Activated naive CD4-positive, alpha-beta T cell treated with anti-CD3 and anti-CD28 coated beads for 36 hours (primary cell): ENCODE measurements at places on chromosomes 13 and 19. TPM values are rescaled to one million over a fixed set of nuclear protein-coding genes. Genes with fewer than 3 reads are reported as not detected.

SERP2 gene
- 0.64 TPM for total RNA-seq

GPR4 gene
- total RNA-seq: not detected

TMPRSS9 gene
- not detected for total RNA-seq

AZU1 gene
- total RNA-seq: not detected

ZNF724 gene
- 13.3 TPM for total RNA-seq

MEDAG gene
- not detected for total RNA-seq

CGB8 gene
- total RNA-seq: not detected

HRC gene
- not detected for total RNA-seq

NPAS1 gene
- 0.21 TPM for total RNA-seq

ZNF681 gene
- total RNA-seq: 5.1 TPM

GRCh38 chr13:77810430-77810829 is 108.2 kb downstream of the EDNRB start:
- no peak overlapping the region for H3K27ac ChIP-seq
- peak; percentile 11 for DNase-seq
- peaks cover 4% of the 10 kb centered on the region for H3K4me1 ChIP-seq
- no peak overlapping the region for H3K4me3 ChIP-seq

DNA sequence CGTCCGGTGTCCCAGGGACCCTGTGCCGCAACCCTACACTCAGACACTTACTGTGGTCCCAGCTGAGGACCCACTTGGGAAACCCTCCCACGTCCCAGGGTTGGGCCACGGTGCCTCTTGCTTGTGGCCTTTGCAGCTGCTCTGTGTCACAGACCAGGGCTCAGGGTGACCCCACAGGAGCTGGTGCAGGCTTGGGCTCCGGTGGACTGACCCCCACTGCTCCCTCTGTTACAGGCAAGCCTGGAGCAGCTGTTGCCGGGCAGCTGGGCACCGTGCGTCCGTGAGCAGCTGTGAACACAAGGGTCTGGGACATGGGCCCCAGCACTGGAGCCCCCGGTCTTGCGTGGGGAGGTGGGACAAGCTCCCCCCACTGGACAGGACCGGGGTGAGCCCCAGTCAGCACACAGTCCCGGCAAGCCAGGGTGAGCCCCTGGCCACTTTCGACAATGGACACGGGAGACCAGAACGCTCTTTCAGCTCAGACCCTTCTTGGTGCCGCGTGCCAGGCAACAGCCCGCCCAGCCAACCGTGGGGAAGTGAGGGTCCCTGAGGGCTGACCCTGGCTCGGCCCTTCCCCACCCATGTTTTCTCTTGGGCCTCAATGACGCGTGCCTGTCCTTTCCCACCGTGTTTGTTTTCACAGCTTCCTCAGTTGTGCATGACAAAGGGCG is 65.7 kb upstream of the C13orf46 start:
- no peaks in the 10 kb centered on the region for H3K27me3 ChIP-seq
- no peak overlapping the region for H3K4me3 ChIP-seq
- peaks cover 19% of the 10 kb centered on the region for H3K4me1 ChIP-seq
- peak overlapping the region; percentile 30 for H3K27ac ChIP-seq
- peaks cover 16% of the 10 kb centered on the region for H3K36me3 ChIP-seq

GRCh38 chr19:42066075-42066754 is 3.8 kb downstream of the GRIK5 start:
- H3K27ac ChIP-seq: no peak overlapping the region
- no peak for DNase-seq
- no peaks in the 10 kb centered on the region for H3K36me3 ChIP-seq
- peaks cover 1% of the 10 kb centered on the region for H3K4me1 ChIP-seq

DNA sequence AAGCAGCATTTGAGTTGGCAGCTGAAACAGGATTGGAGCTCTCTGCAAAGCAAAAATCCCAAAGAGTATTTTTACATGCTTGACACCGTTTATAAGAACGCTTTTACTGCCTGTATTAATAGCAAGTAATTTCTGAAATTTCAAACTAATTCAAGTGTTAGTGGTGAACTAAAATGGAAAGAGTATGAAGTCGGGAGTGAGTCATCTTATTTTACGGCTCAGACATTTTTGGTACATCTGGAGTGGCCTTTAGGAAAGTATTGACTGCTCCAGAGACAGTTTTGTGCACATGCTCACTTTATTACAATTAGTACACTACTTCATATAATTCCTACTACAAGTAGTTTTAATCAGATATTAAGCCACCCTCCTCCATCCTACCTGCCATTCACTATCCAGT is 167.4 kb downstream of the SLITRK6 start:
- no peaks in the 10 kb centered on the region for H3K4me1 ChIP-seq
- H3K27ac ChIP-seq: no peak overlapping the region
- H3K4me3 ChIP-seq: no peak overlapping the region
- DNase-seq: no peak
- no peaks in the 10 kb centered on the region for H3K36me3 ChIP-seq
- H3K27me3 ChIP-seq: no peaks in the 10 kb centered on the region

GRCh38 chr13:93364166-93364565 is 137.6 kb downstream of the GPC6 start:
- H3K27me3 ChIP-seq: peaks cover 5% of the 10 kb centered on the region
- DNase-seq: no peak
- H3K4me3 ChIP-seq: no peak overlapping the region
- no peaks in the 10 kb centered on the region for H3K36me3 ChIP-seq
- no peaks in the 10 kb centered on the region for H3K4me1 ChIP-seq

DNA sequence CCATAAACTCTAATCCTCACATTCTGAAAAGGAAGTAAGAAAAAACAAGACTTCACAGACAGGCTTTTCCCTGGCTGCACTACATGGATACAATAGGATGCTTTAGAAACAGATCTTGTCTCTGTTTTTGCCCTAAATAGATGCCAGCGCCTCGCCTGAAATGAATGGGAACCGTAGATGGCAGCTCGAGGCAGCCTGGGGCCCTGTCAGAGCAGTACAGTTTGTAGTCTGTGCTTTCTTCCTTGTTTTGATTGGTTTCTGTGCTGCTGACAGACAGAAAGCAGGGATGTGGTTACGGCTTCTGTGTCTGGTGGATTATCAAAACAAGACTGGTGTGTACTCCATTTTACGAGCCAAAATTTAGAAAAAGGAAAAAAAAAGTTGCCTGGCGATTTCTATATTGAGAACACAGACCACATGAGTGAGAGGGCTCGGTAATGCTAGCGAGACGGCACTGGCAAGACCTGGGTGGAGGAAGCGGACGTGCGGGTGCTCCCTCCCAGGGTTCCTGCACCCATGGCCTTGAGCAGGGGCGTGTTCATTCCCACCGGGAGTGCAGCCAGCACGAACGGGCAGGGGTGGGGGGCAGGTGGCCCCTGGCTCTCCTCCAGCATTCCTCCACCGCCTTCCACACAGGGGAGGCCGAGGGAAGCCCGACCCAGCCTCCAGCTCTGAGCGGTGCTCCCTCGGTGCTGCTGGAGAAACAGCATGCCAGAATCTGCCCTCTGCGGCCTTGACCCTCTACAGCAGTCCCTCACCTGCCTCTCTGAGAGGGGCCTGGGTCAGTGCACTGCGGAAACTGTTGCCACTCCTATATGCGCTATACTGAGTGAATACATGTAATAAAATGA is 37.6 kb upstream of the C1QTNF9 start:
- peak overlapping the region; percentile 91 for H3K4me3 ChIP-seq
- peak overlapping the region; percentile 98 for H3K27ac ChIP-seq
- peaks cover 23% of the 10 kb centered on the region for H3K36me3 ChIP-seq
- H3K4me1 ChIP-seq: peaks cover 76% of the 10 kb centered on the region
- H3K27me3 ChIP-seq: no peaks in the 10 kb centered on the region
- peak; percentile 78 for DNase-seq

DNA sequence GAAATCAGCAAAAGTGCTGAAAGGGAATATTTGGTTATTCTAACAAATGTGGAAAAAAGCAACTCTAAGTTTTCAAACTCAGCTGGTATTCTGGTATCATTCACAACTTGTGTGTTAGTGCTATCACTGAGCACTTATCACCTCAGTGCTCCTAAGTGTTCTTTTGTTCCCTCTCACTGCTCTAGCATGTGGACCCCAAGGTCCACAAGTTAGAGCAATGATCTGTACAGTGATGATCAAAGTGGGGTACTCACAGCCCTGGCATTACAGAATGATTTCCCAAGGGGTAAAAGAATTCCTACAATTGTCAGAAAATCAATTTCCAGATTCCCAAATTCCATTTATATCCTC is 575.0 kb downstream of the DIAPH3 start:
- H3K4me3 ChIP-seq: no peak overlapping the region
- no peak overlapping the region for H3K27ac ChIP-seq
- H3K4me1 ChIP-seq: no peaks in the 10 kb centered on the region
- no peak for DNase-seq

GRCh38 chr13:106143392-106143791 is 392.1 kb downstream of the EFNB2 start:
- no peak for DNase-seq
- H3K4me3 ChIP-seq: no peak overlapping the region
- H3K27me3 ChIP-seq: no peaks in the 10 kb centered on the region
- H3K4me1 ChIP-seq: no peaks in the 10 kb centered on the region
- H3K36me3 ChIP-seq: no peaks in the 10 kb centered on the region

DNA sequence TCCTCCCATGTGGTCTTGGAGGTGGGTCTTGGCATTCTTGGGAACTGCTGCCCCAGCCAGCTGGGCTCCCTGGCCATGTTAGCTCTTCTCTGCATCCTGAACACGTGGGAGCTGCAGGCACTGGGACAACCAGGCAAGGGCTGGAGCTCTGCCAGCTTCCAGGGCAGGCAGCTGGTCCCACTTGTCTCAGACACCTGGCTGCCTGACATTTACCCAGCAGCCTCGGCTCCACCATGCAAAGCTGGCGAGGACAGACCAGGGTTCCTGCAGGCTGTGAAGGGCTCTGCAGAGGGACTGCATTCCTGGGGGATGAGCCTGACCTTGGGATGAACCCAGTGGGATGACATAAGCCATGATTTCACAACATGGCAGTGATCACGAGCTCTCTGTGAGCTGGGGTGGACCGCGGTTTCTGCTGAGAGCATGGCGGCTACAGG is 99.0 kb upstream of the TSHZ3 start:
- H3K27me3 ChIP-seq: peaks cover 16% of the 10 kb centered on the region
- H3K4me3 ChIP-seq: no peak overlapping the region
- no peaks in the 10 kb centered on the region for H3K4me1 ChIP-seq
- no peak overlapping the region for H3K27ac ChIP-seq
- peaks cover 3% of the 10 kb centered on the region for H3K36me3 ChIP-seq

GRCh38 chr19:52237771-52238400 is 31.5 kb upstream of the ZNF766 start:
- H3K27me3 ChIP-seq: no peaks in the 10 kb centered on the region
- no peak overlapping the region for H3K4me3 ChIP-seq
- no peak overlapping the region for H3K27ac ChIP-seq
- DNase-seq: peak; percentile 75

DNA sequence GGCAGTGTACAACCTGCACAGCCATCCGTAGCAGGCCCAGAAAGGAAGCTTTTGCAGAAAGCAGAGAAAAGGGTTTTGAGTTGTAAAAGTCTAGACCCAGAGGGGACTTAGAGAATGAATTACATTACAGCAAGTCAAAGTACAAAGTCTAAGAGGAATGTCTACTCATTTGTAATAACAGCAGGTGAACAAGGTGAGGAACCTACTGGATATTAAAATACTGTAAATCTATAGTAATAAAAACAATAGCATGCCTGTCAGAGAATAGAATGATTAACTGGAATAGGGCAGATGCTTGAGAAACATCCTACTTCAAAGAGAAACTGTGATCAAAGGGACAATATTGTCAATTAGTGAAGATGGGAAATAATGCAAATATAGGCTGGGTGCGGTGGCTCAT is 18.3 kb upstream of the ZNF414 start:
- peaks cover 11% of the 10 kb centered on the region for H3K4me1 ChIP-seq
- H3K27ac ChIP-seq: no peak overlapping the region
- no peak for DNase-seq
- H3K27me3 ChIP-seq: no peaks in the 10 kb centered on the region
- H3K4me3 ChIP-seq: no peak overlapping the region
- no peaks in the 10 kb centered on the region for H3K36me3 ChIP-seq

DNA sequence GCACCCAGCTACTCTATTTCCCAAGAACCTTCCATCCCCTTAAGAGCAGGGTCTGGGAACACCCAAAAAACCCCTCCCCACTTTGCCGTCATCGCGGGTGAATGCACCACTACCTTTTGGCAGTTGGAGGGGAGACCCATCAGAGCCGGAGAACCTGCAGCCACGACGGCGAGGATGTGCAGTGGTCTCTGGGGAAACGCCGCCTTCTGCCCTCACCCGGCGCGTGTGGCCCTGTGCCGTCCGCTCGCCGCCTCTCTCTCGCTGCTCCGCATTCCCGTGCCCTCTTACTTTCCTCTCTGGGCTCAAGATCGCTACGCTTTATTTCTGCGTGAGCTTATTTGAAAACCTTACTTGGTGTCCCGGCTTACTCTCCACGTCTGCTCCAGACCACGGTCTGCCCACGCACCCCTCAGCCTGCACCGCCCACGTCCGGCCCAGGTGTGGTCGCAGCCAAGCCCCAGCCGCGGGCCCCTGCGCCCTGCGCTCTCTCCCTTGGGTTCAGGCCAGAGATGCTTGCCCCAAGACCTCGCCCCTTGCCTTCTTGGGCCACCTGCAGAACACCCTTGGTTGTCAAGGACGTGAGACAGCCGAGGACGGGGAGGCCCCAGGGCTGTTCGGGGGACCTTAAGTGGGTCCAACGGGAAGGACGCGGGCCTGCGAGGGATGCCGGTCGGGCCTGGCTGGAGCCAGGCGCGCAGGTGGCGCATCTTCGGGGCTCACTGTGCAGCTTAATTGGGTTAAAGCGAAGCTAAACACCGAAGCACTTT is 2.0 kb upstream of the MAB21L1 start:
- H3K27me3 ChIP-seq: peaks cover 50% of the 10 kb centered on the region
- H3K27ac ChIP-seq: no peak overlapping the region
- H3K36me3 ChIP-seq: peaks cover 4% of the 10 kb centered on the region
- H3K4me1 ChIP-seq: peaks cover 22% of the 10 kb centered on the region
- DNase-seq: no peak

- H3K27me3 ChIP-seq: no peaks in the 10 kb centered on the region
- H3K4me3 ChIP-seq: no peak overlapping the region
- DNase-seq: no peak
- H3K36me3 ChIP-seq: no peaks in the 10 kb centered on the region
Measured at GRCh38 chr13:103199380-103200088, 133.3 kb upstream of the SLC10A2 start.

GRCh38 chr13:99265821-99266426 is 7.7 kb upstream of the GPR18 start:
- peak overlapping the region; percentile 86 for H3K27ac ChIP-seq
- H3K4me1 ChIP-seq: peaks cover 62% of the 10 kb centered on the region
- peaks cover 7% of the 10 kb centered on the region for H3K36me3 ChIP-seq
- no peak for DNase-seq

- DNase-seq: no peak
- H3K27ac ChIP-seq: no peak overlapping the region
- no peak overlapping the region for H3K4me3 ChIP-seq
- H3K36me3 ChIP-seq: peaks cover 2% of the 10 kb centered on the region
- peaks cover 80% of the 10 kb centered on the region for H3K4me1 ChIP-seq
Measured at GRCh38 chr13:99041788-99042187, 63.9 kb upstream of the DOCK9 start.

DNA sequence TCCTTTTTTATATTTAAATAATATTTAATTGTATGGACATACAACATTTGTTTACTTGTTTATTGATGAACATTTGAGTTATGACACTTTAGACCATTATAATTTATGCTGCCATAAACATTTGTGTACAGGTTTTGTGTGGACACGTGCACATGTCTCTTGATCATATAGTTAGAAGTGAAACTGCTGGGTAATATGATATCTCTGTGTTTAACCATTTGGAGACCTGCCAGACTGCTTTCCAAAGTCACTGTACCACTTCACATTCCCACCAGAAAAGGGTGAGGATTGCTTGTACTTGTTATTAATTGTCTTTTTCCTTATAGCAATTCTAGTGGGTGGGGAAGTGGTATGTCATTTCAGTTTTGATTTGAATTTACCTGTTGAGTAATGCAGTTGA is 145.6 kb upstream of the KLHL1 start:
- no peak for DNase-seq
- H3K4me1 ChIP-seq: no peaks in the 10 kb centered on the region
- no peaks in the 10 kb centered on the region for H3K36me3 ChIP-seq
- H3K4me3 ChIP-seq: no peak overlapping the region
- no peaks in the 10 kb centered on the region for H3K27me3 ChIP-seq
